Vagina (tissue), 2 donors: ENCODE measurements at places on chromosomes 16 and 17.

GRCh38 chr17:17703140-17703919, 22.1 kb downstream of the RAI1 start:
- no peak for DNase-seq

DNA sequence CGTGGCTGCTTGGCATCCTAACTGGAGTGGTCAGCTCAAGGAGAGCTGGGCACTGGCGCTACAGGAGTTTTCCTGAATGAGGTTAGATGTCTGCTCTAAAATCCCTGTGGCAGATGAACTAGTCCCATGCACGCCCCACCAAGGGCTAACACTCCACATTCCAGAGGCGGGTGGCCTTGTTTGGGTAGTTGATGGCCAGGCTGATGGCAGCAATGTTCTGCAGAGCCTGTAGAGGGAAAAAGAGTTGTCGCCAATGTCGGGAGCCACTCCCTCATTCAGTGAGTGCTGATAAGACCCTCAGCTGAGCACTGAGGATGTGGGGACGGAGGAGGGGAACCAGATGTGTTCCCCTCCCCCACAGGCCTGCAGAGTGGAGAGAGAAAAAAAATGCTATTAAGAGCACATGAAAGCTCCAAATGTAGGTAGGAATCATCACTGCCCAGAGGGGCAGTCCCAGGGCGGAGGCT, 42.5 kb upstream of the ATP2A3 start:
- no peak for DNase-seq

GRCh38 chr17:15954222-15954621, 9.3 kb downstream of the ADORA2B start:
- DNase-seq, result no peak

DNA sequence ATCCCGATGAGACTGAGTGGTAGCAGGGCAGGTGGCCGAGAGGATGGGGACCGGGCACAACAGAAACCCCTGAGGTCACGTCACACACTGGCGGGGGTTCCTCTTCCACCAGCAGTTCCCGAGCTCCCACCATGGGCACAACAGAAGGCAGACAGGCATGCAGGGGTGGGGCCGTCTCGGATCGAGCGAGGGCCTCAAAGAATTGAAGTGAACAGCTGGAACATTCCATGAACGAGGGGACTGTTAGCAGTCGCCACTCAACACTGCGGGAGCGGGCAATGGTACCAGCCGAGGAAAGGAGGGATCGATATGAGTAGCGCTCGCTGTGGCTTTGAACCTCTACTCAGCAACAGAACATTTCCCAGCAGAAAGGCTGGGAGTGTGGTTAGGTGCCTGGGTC, 5.3 kb downstream of the CEP131 start:
- DNase-seq, result no peak

GRCh38 chr17:72566671-72567484, 446.1 kb downstream of the SOX9 start:
- no peak for DNase-seq

- DNase-seq, result no peak
Observed at GRCh38 chr16:83075956-83076355, 449.2 kb downstream of the CDH13 start.

DNA sequence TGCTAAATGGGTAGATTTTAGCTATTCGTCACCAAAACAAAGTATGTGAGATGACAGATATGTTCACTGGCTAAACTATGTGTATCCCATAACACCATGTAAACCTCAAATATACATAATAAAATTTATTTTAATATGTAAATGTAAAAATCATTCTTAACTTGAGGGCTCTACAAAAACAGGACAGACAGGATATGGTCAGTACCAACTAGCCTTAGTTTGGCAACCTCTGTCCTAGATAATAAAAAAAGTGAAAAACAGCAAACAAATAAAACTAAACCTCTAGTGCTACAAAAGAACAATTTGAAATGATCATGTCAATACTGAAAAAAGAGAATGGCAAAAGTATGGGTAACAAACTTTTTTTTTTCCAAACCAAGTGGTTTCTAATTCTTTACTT, 33.8 kb downstream of the NCOR1 start:
- no peak for DNase-seq
